Right lung (tissue), 10 donors: ENCODE measurements at places on chromosomes 6 and 20. TPM values are rescaled to one million over a fixed set of nuclear protein-coding genes. Genes with fewer than 3 reads are reported as not detected.

Gene ATP9A
- 52.1 TPM for polyA plus RNA-seq

Gene SH3BGRL2
- 39.7 TPM for polyA plus RNA-seq

Gene DSN1
- 16.3 TPM for polyA plus RNA-seq

Gene SPTLC3
- polyA plus RNA-seq, result 12.4 TPM

Gene TRIM27
- 90.7 TPM for polyA plus RNA-seq

Gene CST7
- 1.9 TPM for polyA plus RNA-seq
